ENCODE measurements at places on chromosomes 2 and 18.

DNA sequence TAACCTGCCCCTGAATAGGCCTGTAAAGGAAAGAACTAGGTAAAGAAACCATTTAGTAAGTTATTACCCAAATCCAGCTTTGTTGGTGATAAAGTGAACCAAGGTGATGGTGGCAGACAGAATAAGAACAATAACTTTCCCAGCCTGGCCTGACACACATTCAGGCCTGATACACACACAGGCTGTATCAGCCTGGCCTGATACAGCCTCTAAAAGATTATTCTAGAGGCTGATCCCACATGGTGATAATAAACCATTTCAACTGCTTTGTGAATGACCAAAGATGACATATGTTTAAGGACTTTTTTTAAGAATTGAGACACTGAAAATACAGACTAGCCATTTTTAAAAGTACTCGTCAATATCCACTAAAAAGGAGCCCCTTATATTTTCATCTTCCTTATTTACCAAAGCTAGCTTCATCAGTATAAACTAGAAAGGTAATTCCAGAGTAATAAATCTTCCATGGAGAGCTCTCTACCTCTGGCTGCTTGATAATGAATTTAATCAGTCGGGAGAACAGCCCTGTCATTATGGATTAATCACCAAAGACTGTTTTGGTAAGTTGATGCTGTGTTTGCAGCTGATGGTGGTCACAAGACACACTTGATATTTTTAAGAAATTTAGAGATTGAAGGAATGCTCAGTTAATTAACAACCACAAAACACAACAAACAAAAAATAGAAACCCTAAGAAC lies 77.2 kb downstream of the SLC8A1 start:
- no peak overlapping the region for H3K27ac ChIP-seq
- no peaks in the 10 kb centered on the region for H3K27me3 ChIP-seq

GRCh38 chr2:172965433-172966212 lies 110.0 kb upstream of the MAP3K20 start:
- no peak overlapping the region for H3K4me3 ChIP-seq
- no peak overlapping the region for H3K27ac ChIP-seq
- H3K36me3 ChIP-seq, result no peaks in the 10 kb centered on the region

- H3K36me3 ChIP-seq, result no peaks in the 10 kb centered on the region
These were observed 65.9 kb downstream of the CDH20 start for GRCh38 chr18:61398961-61399705.

- H3K4me3 ChIP-seq, result no peak overlapping the region
- DNase-seq, result no peak
- H3K27me3 ChIP-seq, result peaks cover 12% of the 10 kb centered on the region
- peaks cover 23% of the 10 kb centered on the region for H3K4me1 ChIP-seq
- H3K27ac ChIP-seq, result no peak overlapping the region
These were observed 4.0 kb upstream of the DYSF start for GRCh38 chr2:71449343-71449742.

DNA sequence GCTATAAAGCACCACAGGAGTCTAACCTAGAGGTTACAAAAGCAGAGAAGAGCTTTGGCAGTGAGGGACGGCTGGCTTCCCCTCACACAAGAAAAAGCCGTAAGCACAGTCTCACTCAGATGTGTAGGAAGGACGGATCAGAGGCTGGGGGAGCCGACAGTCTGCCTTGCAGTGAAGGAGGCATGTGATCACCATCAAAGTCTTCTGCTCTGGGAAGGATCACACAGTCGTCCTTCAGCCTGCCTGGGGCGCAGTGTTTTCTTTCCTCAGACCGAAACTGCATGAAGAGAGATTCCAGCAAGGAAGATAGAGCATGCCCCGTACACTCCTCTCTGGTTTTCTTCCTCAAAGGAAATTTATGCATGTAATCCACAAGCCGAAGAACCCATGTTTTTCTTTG lies 24.1 kb downstream of the GATA6 start:
- H3K4me1 ChIP-seq, result no peaks in the 10 kb centered on the region
- no peak overlapping the region for H3K4me3 ChIP-seq
- DNase-seq, result no peak
- no peak overlapping the region for H3K27ac ChIP-seq

All from B cell (primary cell).